AG09309 (cell line): ENCODE measurements at places on chromosomes 5 and 9.
A peak's percentile ranks its signal among the peaks of the same experiment; 100 is the strongest.

- no peak for DNase-seq
Observed at GRCh38 chr5:66248874-66249273, 104.8 kb downstream of the SREK1 start.

- DNase-seq: no peak
Observed at GRCh38 chr5:176747670-176748072, 62.7 kb upstream of the UNC5A start.

- no peak for DNase-seq
Observed at GRCh38 chr9:118222375-118222774, 518.2 kb downstream of the TLR4 start.

- DNase-seq: no peak
Observed at GRCh38 chr5:36982146-36982545, 105.6 kb downstream of the NIPBL start.

DNA sequence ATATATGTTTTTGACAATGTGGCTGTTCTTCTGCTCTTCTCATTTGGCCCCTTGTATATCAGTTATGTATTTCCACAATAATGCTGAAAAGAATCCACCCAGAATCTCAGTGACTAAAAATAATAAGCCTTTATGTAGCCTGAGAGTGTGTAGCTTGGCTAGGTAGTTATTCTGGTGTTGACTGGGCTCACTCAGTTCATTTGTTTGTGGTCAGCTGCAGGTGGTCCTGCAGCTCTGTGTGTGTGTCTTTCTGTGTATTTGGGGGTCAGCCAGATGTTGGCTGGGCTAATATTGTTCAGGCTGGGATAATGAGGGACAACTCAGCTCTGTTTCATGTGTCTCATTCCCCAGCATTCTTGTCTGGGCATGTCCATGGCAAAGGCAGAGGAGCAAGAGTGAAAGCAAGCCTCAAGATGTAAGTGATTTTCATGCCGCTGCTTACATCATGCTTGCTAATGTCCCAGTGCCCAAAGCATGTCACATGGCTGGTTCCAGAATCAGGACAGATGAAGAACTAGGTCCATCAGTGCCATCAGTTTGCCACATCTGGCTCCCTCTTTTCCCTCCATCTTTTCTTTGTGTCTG, 162.8 kb downstream of the KCTD16 start:
- peak; percentile 8 for DNase-seq

- DNase-seq: no peak
Observed at GRCh38 chr9:2066312-2067273, 51.4 kb downstream of the SMARCA2 start.

DNA sequence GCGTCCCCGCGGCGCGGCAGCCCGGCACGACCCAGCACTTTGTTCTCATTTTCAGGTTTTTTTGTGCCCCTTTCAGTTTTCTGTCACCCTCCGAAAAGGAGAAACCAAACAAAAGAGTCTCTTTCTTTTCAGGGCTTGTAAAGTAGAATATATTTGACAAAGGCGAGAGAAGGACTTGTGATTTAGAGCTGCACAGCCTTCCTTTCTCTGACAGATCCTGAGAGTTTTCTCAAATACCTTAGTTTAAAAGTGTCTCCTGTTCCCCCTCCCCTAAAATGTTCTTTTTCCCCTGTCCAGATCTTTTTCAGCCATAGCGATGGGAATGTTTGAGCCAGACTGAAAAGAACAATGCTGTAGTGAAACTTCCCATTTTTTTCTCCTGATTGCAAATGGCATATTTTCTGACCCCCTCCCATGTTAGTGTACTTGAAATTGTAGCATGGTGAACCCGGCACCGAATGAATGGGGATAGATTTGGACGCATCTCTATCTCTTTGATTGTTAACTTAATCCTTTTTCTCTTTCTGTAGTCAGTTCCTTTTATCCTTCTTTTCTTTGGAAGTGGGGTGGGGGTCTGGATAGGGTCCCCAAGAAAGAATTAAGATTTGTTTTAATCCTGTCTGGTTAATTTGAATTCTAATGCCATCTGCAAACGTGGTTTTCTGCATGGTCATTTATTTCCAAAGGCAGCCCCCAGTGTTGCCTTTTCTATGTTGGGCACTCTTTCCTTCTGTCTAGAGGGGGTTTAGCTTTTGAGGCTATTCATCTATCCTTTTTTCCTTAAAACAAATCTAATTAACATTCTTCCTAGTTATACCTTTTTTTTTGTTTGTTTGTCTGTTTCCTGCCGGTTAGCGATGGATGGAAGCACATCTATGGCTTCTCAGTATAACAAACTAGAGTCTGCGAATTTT, 2.2 kb downstream of the ZSWIM6 start:
- no peak for DNase-seq

GRCh38 chr9:14155237-14155636, 158.7 kb downstream of the NFIB start:
- no peak for DNase-seq

DNA sequence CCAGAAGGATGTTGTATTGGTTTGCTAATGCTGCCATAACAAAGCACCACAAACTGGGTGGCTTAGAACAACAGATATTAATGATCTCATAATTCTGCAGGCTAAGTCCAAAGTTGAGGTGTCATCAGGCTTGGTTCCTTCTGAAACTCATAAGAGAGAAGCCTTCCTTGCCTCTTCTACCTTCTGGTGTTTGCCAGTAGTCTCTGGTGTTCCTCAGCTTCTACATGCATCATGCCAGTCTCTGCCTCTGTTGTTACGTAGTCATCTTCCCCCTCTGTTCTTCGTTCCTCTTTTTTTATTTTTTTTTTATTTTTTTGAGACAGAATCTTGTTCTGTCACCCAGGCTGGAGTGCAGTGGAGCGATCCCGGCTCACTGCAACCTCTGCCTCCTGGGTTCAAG, 61.8 kb downstream of the LRRC70 start:
- no peak for DNase-seq

- DNase-seq: no peak
Observed at GRCh38 chr5:113150821-113151220, 174.2 kb downstream of the DCP2 start.

GRCh38 chr5:156936972-156937371, 26.1 kb downstream of the TIMD4 start:
- DNase-seq: no peak

GRCh38 chr5:148388696-148389095, 4.9 kb downstream of the FBXO38 start:
- DNase-seq: no peak

DNA sequence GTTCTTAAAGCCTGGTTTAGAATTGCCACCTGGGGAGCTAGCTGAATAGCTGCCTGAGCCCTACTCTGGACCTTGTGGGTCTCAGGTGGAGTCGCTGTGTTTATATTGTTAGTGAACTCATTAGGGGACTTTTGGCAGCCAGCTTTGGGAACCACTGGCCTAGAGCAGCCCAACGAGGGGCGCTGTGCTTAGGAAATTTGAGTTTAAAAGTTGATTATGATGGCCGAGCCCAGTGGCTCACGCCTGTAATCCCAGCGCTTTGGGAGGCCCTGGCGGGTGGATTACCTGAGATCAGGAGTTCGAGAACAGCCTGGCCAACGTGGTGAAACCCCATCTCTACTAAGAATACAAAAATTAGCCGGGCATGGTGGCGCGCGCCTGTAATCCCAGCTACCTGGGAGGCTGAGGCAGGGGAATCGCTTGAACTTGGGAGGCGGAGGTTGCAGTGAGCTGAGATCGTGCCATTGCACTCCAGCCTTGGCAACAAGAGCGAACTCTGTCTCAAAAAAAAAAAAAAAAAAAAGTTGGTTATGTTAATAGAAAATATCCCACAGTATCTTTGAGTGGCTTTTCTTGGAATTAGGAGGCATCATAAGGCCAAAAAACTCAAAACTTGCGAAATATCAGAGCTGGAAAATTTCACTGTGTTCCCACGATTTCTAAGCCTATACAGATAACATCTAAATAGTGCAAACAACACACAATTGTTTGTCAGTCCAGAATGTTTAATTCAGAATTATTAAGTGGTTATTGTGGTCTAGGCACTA, 809 bp downstream of the MCCC2 start:
- DNase-seq: no peak

DNA sequence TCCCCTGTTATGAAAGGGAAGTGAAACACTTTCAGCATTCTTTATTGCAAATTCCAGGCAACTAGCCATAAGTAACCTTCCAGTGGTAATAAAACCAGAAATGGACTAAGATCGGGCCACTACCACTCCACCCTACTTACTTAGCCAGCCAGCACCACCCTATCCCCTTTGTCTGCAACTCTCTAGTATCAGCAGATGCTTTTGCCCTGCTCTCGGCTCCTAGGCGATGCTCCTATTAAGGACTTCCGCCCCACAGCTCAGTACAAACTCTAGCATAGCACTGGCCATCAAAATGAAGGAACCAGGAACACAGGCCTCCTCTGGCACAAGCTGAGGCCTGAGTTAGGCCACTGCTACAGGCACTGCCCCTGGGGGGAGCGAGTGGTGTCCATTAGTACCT, 81.2 kb downstream of the GLDC start:
- no peak for DNase-seq
